Right lung (tissue), 10 donors: ENCODE measurements at places on chromosomes 2 and 18. TPM values are rescaled to one million over a fixed set of nuclear protein-coding genes. Genes with fewer than 3 reads are reported as not detected.

The CDKL4 gene
- polyA plus RNA-seq = 0.88 TPM

The SERPINB3 gene
- not detected for polyA plus RNA-seq

DNA sequence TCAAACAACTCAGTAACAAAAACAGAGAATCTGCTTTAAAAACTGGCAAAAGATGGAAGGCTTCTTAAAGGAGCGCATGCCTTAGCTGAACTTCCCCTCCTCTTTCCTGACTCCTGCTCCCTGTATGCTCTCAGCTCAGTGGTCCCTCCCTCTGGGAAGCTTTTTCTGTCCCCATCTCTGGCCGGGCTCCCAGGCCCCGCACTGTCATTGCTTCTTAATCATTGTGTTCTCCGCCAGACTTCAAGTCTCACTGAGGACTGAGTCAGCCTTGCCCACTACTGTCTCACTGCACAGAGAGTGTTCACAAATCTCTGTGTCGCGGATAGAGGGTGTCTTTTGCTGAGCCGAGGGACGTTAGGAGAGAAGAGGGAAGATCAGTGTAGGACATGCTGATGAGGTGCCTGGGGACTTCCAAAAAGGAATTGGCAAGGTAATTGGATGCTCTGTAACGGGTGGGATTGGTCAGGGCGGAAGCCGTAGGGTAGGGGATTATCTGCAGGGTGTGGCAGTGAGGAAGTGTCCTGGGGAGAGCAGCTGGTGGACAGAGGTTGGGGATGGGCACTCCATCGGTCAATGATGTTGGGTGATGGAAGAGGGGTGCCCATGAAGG lies 16.2 kb downstream of the TOGARAM2 start:
- DNase-seq = no peak

DNA sequence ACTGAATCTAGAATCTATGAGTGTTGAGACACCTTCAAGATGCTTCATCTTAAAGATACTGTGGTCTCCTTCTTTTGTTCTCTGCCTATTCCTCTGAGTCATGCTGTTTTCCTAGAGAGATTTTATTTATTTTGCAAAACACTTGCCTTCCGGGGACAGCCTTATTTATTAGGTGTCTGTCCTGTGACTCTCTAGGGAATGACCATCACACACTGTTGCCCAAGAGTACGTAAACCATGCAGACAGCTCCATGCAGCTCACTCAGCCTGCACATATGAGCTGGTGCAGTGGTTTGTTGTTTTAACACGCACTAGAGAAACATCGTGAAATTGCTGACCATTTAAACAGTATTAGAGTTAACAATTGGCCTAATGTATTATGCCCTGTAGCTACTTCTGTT lies 12.4 kb upstream of the ADCYAP1 start:
- DNase-seq = no peak

DNA sequence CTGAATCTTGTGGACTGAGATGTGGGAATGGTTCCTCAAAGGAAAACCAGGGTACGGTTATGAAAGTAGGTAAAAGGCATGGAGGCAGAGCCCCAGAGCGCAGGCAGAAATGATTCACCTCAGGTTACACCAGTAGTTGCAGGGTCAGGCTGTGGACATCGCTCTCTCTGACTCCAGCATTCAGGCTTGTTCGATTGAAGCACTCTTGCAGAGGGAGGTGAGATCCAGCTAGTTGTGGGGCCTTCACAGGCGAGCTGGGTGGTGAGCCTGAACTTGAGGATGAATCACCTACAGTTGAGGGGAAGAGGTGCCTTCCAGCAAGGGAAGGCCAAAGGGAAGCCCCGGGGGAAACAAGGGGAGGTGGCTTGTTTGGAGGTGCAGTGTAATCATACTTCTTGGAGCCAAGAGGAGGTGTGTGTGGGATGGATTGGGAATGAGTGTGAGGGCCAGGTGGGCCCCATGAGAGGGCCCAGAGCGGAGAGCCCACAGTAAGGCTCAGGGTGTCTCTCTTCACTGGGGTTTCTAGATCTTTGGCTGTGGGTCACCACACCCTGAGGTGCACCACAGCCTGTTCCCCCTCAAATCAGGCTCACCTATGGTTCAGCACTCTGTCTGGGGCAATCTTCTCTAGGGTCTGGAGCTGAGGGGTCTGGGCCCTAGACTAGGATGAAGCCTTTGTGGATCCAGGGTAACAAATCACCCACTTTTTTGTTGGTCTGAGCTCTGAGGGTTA lies 48.5 kb upstream of the MCFD2 start:
- no peak for DNase-seq

DNA sequence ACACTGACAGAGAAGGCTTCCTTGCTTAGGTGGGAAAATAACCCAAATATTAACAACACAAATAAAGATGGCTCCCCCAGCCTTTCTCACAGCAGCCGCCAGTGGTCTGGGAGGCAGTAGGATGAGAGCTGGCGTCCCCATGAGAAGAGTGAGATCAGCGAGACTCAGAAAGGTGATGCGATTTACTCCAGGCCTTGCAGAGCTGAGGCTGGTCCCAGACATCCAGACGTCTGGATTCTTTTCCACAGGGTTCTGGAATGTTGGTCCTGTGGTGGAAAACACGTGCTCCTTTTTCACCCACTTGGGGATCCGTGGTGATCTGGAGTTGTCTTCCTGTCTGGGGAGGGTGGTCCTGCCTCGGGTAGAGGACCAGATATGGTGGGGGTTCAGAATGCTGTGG lies 190.6 kb downstream of the CTIF start:
- DNase-seq = no peak

- peak; percentile 3 for DNase-seq
Observed at GRCh38 chr18:27656167-27656778, 471.2 kb upstream of the CHST9 start.

DNA sequence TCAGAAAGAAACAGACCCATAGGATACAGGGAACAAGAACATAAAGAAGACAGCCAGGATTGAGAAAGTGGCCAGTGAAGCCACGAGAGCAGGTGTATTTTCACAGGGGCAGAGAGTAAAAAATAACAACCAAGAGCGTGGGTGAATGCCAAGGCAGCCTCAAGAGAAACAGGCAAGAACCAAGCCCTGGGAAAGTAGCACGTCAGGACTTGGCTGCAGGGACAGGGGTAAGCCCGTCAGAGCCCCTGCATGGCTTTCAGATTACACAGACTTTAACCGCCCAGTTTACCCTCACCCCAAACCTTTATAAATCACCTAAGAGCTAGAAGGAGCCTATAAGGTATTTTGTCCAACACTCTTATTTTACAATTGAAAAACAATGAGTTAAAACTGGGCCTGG lies 43.7 kb downstream of the ARL4C start:
- no peak for DNase-seq

DNA sequence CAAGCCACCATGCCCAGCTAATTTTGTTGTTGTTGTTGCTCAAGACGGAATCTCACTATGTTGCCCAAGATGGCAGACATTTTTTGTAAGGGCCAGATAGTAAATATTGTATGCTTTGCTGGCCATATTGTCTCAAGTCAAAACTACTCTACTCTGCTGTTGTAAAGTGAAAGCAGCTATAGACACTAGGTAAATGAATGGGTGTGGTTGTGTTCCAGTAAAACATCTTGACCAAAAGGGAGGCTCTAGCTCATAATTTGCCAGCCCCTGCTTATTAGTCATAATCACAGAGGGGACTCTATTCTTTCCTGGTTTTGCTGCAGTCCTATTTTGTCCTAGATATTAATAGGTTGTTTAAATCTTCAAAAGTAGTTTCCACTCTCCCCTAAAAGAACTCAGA lies 24.5 kb downstream of the MAPRE3 start:
- DNase-seq = no peak

DNA sequence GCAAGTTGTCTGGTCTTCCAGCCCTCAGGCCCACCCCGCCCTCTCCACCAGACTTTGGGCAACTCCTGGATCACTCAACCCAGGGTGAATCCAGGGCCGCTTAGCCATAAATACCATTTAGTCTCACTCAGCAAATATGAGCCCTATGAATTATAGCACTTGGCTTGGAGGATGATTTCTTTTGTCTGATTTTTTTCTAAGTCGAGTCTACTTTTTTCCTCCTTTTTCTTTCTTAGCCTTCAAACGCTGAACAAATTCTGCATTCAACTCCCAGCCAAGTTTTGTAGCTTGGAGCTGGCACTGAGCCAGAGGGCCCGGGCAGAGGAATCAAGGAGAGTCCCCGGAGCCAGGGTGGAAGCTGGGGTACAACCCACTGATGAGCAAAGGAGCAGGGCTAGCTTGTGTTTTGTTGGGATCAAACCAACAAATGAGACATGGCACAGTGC lies 48.7 kb downstream of the SERTAD2 start:
- DNase-seq = no peak

GRCh38 chr18:6039055-6039454 lies 143.7 kb upstream of the TMEM200C start:
- DNase-seq = no peak

GRCh38 chr18:12079491-12080237 lies 14.0 kb upstream of the ANKRD62 start:
- no peak for DNase-seq

GRCh38 chr2:105362862-105363591 lies 25.7 kb downstream of the C2orf49 start:
- no peak for DNase-seq

DNA sequence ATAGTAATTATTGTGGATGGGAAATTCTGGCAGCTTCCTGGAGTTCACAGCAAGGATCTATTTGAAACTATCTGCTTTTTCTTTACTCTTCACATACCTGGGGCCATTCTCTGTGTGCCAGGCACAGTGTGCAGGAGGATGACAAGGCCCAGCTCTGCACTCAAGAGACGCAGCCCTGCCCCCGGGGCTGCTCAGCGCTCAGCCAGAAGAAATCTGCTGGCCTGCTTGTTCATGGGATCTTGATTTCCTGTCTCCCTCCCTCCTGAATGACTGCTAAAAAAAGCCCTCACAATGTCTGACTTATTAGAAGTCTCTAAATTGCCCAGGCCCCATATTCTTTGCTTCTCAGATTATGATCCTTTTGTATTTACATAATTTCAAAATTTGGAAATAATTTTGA lies 210.9 kb downstream of the DCDC2C start:
- no peak for DNase-seq
